ENCODE measurements at places on chromosomes 2 and 18.

GRCh38 chr2:6835467-6835866 lies 30.2 kb downstream of the CMPK2 start:
- DNase-seq: no peak

DNA sequence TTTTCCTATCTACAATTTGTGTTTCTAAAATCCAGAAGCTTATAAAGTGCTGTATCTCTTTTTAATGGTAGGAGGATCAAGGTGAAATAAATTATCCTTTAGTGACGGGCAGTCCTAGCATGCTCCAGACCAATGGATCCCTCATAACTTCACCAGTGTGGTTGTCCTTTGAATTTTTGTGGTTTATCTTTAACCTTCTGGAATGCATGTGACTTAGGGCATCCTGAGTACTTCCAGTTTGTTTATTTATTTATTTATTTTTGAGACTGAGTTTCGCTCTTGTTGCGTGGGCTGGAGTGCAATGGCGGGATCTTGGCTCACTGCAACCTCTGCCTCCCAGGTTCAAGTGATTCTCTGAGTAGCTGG lies 40.4 kb downstream of the NUP35 start:
- DNase-seq: no peak

- DNase-seq: no peak
Measured at GRCh38 chr18:24126155-24126961, 12.5 kb upstream of the CABYR start.

DNA sequence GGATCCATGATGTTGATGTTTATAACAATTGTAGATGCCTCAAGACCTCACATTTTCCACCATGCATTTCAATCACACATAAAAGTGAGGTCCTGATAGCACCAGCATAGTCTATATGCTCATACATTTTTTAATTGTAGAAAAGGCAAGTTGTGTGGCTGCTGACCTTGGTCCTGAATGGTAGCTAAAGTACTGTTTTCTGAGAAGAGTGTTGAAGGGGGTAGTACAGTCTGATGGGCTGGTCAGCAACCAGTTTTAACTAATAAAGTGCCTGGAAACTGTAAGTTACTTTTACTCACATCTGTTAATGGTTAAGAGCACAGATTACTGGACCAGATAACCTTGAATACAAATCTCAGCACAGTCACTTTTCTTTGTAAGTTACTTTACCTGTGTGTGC lies 15.9 kb downstream of the ZNF638 start:
- DNase-seq: peak; percentile 19

- DNase-seq: no peak
Measured at GRCh38 chr2:204264621-204265140, 280.6 kb upstream of the PARD3B start.

DNA sequence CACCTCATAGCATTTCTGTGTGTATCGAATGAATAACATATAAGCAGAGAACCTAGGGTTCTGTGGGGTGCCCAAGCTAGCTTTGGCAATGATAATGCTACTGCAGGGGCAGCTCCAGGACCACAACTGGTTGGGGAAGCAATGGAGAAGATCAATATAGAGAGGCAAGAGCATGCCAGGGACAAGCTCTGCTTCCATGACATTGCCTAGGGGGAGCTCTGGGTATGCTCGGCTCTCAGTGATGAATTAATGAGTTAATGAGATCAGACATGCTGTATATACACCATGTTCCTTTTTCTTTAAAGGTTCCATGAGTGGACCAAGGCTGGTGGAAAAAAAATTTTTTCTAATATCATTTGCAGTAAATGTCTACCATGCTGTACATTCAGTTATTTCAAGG lies 618.4 kb downstream of the BCL11A start:
- DNase-seq: no peak

DNA sequence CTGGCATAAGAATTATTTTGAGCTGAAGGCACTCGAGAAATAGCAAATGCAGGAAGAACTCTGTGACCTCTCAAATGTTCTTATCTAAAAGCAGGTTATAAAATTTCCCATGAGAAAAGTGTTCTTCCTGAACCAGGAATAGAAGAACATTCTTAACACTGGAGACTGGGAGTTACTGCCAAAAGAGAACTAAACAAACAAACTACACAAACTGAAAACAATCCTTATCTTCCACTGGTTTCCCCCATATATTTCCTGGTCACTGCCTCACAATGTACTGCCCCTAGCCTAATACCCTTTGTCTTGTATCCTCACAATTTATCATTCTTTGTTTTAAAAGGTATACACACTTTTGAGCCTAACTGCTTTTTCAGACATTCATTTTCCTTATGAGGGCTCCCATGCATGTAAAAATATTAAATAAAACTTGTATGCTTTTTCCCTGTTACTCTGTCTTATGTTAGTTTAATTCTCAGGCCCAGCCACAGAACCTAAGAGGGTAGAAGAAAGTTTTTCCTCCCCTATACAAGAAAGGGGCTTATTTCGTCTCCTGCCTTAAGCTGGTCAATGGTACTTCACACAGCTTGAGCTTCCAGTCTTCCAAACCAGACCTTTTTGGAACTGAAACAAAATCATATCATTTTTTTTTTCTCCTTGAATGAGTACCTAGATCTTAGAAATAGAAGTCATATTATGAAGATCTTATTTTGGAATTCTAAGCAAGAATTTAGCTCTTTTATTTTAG lies 110.6 kb downstream of the MSTN start:
- DNase-seq: no peak

DNA sequence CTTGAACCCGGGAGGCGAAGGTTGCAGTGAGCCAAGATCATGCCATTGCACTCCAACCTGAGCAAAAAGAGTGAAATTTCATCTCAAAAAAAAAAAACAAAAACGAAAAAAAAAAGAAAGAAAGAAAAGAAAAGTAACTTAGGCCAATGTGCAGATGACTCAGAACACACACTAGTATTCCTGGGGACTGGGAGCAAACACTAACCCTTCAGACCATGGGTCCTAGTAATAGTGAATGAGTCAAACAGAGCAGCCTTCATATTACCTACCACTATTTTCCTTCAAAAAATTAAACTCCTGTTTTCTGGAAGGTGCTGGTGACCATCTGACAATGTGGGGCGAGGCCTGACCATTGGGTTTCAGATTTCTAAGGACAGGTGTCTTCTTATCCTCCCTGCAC lies 253.4 kb downstream of the PIEZO2 start:
- no peak for DNase-seq

DNA sequence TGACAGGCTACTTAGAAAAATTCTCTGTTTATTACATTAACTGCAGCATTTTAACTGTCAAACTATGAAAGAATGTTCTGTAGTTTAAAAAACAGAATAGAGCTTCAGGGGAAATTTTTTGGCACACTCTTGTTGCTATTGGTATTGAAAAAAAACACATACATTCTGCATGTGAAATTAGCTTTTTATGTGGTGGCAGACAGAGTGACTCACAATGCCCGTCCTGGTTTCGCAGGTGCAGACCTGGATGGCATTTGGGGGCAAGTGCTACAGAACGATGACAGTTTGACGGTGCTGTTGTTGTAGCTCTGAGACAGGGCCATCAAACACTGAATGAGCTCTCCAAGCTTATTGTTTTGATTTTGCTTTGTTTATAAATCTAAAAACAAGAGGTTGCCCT lies 105.0 kb upstream of the MAP3K20 start:
- DNase-seq: no peak

DNA sequence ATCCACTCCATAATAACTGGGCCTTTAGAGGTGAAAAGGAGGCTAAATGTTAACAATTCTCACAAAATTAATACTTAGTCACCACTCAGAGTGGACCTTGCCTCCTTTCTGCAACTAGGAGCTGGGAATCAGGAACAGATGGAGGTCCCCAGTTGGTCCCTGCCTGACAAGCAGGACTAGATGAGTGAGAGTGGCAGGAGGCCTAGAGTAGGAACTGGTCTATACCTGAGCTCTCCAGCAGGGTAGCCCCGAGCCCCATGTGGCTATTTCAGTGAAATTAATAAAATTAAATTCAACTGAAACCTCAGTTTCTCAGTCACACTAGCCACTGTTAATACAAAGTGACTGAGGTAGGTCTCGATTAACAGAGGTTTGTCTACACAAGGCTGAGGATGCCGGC lies 150.5 kb downstream of the MYO5B start:
- DNase-seq: no peak

DNA sequence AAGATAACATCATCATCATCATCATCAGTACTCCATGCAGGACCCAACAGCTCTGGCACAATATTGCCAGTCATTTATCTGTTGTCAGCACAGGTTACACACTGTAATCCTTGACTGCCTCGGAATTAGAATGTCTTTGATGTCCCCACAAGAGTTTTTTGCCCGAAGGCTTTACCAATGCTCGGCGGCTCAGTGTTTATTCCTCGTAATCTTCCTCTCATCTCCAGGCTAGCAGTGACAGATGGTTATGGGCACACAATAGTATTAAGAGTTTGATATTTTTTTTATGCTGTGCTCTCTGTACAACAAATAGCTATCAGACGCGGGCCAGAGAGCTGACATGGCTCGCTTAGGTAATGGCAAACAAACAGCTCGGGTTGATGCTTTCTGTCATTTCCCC lies 515.2 kb downstream of the ZEB2 start:
- no peak for DNase-seq

- DNase-seq: no peak
Measured at GRCh38 chr2:48162742-48163141, 256.4 kb upstream of the FBXO11 start.

GRCh38 chr2:230935130-230935430 lies 10.0 kb upstream of the GPR55 start:
- no peak for DNase-seq

- DNase-seq: no peak
Measured at GRCh38 chr2:140154271-140154670, 1374.1 kb upstream of the NXPH2 start.

DNA sequence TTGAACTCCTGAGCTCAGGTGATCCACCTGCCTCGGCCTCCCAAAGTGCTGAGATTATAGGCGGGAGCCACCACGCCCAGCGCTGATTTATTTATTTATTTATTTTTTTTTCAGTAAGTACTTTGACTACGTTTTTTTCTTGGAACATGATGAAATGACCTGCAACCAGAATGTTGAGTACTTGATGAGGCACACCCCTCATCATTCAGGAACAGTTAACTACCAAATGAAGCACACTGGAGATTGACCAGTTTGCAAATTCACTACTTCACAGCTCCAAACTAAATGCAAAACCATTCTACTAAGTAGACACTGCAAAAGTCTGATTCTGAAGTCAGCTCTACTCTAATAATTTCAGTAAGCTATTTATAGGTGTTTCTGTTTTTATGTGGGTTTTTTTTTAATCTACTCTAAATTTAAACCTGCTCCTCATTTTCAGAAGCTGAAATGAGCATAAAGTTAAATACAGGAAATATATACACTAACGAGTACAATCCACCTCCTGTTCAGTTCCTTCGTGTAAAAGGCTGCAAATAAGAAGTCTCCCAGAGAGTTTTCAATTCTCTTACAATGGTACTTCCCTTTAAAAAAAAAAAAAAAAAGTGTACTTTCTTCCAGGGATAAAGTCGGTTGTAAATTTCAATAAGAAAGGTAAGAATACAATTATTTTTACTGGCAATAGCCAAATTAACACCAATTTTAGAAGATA lies 1.4 kb downstream of the GFPT1 start:
- no peak for DNase-seq

- no peak for DNase-seq
Measured at GRCh38 chr18:57555134-57555533, 31.4 kb downstream of the FECH start.

- DNase-seq: no peak
Measured at GRCh38 chr2:56001947-56002346, 78.4 kb upstream of the EFEMP1 start.

DNA sequence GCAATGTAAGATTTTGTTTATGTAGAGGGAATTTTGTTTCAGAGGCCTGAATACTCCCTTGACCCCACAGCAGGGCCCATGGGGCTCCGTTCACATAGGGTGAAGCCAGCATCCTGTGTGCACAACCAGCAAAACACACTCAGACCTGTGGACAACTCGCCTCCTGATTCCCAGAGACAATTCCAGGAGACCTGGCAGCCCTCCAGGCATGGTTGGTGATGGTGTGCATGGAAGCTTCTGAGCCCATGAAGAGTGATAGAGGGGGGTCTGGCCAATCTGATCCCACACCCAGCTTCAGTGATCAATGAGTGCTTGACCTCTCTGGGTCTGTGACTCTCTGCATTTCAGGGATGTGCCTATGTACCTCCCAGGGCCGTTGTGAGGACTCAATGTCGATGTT lies 91.0 kb upstream of the RAB6C start:
- DNase-seq: no peak

DNA sequence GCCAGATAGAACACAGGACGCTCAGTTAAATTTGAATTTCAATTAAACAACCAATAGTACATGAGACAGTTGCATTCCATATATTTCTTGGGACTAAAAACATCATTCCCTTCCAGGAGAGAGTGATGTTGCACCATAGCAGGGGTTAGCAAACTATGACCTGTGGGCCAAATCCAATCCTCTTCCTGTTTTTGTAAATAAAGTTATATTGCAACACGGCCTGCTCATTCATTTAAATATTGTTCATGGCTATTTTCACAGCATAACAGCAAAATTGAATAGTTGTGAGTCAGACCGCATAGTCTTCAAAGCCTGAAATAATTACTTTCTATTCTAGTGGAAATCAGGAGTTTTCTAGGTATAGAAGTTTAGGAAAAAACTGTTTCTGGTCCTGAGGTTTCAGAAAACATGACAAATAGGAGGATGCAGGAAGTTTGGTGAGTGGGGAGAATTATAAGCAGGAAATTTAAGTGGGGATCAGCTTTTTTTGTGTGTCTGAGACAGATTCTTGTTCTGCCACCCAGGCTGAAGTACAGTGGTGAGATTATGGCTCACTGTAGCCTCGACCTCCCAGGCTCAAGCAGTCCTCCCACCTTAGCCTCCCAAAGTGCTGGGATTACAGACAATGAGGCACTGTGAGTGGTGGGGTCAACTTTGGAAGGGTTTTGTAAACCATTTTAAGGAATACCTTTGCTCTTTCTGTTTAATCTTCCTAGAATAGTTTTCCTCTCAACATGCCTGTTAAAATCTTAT lies 131.5 kb downstream of the SOCS6 start:
- DNase-seq: no peak

GRCh38 chr2:102789349-102790090 lies 27.7 kb downstream of the TMEM182 start:
- no peak for DNase-seq

GRCh38 chr18:23226391-23226790 lies 91.1 kb downstream of the CABLES1 start:
- DNase-seq: no peak

- DNase-seq: no peak
Measured at GRCh38 chr18:24270358-24270936, 127.2 kb downstream of the OSBPL1A start.

DNA sequence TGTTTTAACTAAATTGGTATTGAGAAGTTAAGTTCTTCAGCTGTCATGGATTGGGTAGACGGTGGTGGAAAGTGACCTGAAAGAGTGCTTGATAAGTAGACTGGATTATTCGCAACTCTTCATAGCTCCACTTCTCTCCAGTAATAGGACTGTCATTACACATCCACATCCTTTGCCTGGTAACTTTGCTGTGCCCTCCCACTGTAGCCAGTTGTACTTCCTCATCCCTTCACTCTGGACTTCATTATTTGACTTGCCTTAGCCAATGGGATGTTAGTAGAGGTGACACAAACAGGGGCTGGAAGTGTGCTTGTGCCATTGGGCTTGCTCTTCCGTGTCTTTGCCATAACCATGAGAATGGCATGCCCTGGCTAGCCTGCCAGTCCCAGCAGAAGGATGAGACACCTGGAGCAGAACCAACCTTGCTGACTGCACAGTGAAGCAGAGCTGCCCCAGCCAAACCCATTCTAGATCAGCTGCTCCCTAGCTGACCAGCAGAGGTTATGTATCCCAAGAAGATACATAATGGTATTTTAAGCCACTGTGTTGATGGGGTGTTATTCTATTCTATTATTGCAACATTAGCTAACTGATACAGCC lies 16.9 kb downstream of the QPCT start:
- no peak for DNase-seq

Data from right hindlimb (tissue), 1 donor.